Suprapubic skin (tissue), 4 donors: ENCODE measurements at places on chromosomes 7 and 10.

- DNase-seq = no peak
Observed at GRCh38 chr7:158789842-158790241, 39.5 kb downstream of the ESYT2 start.

- no peak for DNase-seq
Observed at GRCh38 chr7:90977056-90977455, 287.2 kb upstream of the FZD1 start.

DNA sequence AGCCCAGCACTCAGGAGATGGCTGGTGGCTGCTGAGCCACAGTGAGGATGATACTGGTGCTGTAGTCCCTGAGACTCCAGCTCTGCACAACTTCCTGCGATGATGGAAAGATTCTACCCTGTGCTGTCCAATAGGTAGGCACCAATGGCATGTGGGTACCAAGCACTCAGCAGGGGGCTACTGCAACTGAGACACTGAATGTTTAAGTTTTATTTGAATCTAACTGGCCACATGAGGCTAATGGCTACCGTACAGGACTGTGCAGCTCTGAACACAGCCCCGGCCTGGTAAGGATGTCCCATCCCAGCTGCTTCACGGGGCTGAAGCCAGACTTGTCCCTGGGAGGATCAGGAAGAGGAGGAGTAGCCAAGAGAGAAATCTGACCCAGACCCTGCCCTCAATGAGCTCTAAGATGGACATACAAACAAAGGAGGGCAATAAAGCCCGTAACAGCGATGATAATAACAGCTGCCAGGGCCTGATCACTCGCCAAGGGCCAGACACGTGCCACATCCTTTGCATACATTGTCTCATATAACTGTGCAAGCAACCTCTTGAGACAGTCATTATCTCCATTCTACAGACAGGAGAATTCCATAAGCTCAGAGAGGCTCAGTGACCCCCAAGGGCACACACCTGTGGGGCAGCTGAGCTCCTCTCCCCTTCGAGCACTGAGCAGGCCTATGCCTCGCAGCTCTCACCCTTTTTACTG is 3.8 kb downstream of the GPRIN2 start:
- peak; percentile 57 for DNase-seq

GRCh38 chr7:95963446-95963990 is 191.2 kb downstream of the DYNC1I1 start:
- no peak for DNase-seq

- peak; percentile 47 for DNase-seq
Observed at GRCh38 chr10:44398747-44399658, 14.1 kb upstream of the CXCL12 start.

GRCh38 chr10:123301077-123301857 is 147.1 kb downstream of the BUB3 start:
- no peak for DNase-seq

DNA sequence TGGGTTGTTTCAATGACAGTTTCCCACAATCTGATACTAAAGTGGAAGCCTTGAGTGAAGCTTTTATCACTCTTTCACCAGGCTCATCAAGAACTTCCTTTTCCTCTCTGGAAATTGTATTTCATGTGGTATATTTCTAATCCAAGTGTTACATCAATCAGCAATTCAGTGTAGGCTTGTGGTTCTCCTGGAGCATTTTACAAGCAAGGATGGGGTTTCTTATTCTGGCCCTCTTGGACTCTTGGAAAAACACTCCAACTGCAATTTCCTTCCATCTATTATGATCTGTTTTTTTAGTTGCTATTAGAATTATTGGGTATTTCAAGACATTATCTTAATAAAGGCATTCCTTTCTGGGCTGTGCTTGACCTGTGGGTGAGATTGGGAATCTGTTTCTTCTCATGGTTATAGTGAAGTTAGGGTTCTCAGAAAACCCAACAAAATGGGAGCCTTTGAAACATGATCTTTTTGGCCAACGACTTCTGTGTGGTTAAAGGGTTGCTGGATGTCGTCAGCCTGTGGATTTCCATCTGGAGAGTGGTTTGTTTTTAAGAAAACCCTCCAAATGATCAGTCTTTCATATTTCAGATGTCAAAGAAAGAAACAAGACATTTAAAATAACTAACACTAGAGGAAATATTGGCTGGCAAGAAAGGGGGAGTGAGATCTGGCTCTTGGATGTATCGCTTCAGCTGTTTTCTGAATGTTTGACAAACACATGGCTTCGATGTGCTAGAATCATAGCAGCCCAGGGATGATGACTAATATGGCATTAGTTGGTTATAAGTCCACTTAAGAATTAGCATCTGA is 540.2 kb downstream of the LRMDA start:
- no peak for DNase-seq

- DNase-seq = no peak
Observed at GRCh38 chr10:109207361-109207760, 716.0 kb downstream of the XPNPEP1 start.

DNA sequence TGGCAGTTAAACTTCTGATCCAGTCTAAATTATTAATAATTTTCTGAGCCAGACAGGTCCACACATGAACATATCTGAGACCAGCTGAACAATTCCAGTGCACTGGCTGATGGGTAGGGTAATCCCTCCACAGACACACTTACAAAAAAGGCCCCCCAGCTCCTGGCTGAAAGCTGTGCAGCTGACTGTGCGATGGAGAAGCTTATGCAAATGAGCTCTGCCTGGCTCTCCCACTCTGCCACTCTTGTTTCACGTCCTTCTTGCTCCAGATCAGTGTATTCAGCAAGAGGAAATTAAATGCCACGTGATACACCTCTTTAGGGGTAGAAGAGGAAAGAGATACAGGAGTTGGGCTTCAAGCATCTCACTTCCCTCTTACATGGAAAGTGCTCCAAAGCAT is 76.4 kb upstream of the FEZF1 start:
- DNase-seq = no peak

DNA sequence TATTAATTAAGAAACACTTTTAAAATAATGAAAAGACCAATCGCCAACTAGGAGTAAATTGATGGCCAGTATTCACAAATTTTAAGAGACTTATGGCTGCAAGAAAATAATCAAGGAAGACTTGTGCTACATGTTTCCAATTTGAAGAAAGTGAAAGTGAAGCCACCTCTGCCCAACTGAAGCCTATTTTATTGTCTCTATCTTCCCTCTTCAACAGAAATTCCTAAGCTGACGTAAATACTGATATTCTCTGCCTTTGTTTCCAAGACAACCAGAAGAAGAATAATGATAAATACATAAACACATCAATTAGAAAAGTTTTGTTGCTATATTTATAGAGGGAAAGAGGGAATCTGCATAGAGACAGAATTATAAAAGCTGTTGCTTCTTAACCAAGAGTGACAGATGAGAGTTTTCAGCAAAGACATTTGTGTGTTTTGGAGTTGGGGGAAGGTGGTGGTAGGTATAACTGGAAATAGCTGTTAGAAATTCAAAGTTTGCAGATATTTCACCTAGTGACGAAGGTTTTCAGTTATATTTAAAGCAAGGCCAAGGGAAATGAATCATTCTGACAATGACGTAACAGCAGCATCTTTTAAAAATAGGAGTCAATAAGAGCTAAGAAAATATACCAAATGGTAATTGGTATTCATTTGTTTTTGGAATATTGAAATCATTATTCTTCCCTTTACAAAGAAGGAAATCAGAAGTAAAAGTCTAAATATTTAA is 576.6 kb upstream of the SORCS1 start:
- no peak for DNase-seq

- no peak for DNase-seq
Observed at GRCh38 chr10:104197364-104197763, 34.8 kb downstream of the CFAP43 start.

DNA sequence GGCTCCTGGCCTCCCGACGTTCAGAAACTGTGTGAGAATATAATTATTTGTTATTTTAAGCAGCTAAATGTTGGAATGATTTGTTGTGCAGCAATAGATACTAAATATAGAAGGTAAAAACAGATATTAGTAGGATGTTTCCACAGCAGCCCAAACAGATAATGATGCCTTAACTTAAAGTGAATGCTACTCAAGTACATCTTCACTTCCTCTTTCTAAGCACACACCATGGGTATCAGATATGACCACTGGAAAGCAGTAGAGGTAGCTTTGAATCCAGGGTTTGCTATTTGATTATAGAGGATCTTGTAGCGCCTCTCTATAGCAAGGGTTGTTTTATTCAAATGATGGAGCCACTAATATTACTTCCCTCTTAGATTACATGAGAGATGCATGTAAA is 38.2 kb upstream of the BET1 start:
- DNase-seq = no peak

DNA sequence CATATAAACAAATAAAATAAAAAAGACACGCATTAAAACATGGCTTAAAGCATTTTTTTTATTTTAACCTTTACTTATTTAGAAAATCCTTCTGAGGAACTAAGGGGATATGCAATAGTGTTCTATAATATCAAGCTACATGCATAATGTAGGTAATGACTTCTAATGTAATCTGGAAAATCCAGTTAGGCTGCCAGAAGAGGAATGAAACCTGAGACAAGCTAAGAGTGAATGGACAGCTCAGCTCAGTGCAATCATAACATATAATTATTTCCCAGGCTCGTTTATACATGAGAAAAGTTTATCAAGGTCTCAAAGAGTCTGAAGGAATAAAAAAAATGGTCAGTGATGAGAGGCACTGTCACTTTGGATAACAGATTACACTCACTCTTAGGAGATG is 649.0 kb upstream of the PCDH15 start:
- DNase-seq = no peak

GRCh38 chr7:130814778-130815335 is 80.8 kb upstream of the KLF14 start:
- DNase-seq = no peak

- DNase-seq = no peak
Observed at GRCh38 chr7:34452363-34452762, 205.7 kb upstream of the NPSR1 start.
